Activated naive CD4-positive, alpha-beta T cell (primary cell): ENCODE measurements at places on chromosomes 1 and 21.
A peak's percentile ranks its signal among the peaks of the same experiment; 100 is the strongest.

- no peak for DNase-seq
Measured at GRCh38 chr1:39412892-39413291, 78.5 kb upstream of the BMP8A start.

DNA sequence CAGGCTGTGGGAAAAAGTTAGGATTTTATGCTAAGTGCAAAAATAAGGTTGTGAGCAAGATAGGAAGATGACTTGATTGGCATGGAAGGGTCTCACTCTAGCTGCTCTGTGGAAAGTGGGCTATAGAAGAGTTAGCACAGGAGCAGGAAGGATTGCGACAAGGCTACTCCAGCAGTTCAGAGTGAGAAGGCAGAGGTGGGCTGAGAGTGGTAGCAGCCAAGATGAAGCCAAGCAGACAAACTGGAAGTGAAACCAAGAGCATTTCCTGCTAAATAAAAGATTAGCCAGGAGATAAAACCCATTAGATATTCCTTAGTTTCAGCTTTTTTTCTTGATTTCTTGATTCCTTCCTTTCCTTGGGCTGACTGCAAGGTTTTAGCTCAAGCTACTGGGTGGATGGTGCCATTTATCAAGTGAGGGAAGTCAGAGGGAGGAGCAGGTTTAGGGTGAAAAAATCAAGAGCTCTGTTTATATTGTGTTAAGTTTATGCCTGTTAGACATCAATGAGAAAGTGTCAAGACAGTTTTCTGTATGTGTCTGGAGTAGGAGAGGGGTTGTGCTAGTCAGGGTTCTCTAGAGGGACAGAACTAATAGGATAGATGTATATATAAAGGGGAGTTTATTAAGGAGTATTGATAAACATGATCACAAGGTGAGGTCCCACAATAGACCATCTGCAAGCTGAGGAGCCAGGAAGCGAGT lies 33.1 kb upstream of the ZNF644 start:
- DNase-seq, result no peak

DNA sequence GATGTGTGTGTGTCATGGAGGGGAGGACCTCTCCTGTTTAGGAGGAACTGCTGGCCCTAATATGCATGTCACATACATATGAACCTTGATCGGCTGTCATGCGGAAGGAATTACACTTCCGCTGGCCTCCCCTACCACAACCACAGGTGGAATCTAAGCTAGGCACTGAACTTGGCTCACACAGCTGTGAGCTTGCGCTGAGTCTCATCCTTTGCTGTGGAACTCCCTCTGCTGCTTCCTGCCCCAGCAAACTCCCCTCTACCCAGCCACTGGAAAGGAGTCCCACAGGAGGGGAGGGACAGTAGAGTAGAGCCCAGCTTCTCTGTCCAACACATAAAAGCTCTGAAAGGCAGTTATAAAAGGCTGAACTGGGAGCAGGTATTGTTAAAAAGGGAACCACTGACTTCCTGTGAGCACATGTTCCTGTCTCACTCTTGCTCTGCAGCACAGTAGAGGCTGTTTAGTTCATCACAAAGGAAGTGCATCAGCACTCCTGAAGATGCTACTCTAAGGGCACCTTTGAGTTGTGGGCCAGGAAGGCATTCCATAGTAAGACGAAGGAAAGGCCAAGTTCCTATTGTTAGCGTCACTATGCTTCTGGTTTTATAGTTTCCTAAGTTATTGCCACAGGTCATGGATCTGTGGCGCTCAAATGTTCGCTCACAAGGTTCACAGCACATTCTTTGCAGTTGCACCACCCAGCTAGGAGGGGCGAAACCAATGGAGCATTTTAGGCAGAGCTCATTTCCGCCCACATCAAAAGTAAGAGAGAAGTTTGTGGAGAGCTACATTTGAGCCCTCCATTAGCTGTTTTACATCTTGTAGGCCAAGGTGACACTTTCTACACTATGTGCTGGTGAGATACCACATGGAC lies 17.7 kb upstream of the PTPRC start:
- peak; percentile 28 for DNase-seq

DNA sequence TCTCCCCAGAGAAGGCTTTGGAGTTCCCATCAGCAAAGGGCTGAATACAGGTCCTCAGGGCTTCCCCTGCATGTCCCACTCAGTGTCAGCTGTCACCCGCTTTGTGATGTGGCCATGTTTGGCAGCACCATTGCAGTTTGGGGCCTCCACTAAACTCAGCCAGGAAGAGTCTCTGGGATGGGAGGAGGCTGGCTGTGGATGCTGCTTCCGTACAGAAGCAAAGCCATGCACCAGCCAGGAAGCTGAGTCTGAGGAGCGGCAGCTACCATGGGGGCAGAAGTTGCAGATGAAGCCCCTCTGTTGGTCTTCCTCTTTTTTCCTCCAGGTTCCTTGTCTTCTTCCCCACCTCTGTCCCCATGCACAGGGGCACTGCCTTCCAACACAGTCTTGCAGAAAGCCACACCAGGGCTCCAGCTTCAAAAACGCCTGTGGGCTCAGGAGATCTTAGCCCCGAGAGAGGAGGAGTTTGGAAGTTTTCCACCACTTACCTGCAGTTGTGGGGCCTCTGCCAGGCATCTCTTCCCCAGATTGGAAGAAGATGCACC lies 416.8 kb downstream of the NPHP4 start:
- no peak for DNase-seq

- no peak for DNase-seq
Measured at GRCh38 chr1:78483903-78484302, 6.9 kb upstream of the PTGFR start.

GRCh38 chr1:212973899-212974298 lies 23.6 kb downstream of the VASH2 start:
- no peak for DNase-seq

DNA sequence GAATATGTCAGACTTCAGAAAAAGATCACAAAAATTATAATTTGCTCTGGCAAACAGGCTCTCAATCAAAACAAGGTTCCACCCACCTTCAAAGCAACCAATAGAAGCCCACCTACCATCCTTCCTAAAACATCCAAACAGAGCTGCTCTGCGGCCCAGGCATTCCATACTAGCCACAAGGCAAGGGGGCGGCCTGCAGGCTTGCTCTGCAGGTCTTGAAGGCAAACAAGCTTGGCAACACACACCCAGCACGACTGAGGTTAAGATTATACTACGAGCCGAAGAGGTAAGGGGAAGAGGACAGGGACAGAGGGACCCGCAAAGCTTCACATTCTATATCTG lies 207.3 kb downstream of the SLC45A1 start:
- DNase-seq, result no peak

- DNase-seq, result no peak
Measured at GRCh38 chr1:160846281-160846680, 16.4 kb downstream of the CD244 start.
